ENCODE measurements at places on chromosomes 11 and 22.

DNA sequence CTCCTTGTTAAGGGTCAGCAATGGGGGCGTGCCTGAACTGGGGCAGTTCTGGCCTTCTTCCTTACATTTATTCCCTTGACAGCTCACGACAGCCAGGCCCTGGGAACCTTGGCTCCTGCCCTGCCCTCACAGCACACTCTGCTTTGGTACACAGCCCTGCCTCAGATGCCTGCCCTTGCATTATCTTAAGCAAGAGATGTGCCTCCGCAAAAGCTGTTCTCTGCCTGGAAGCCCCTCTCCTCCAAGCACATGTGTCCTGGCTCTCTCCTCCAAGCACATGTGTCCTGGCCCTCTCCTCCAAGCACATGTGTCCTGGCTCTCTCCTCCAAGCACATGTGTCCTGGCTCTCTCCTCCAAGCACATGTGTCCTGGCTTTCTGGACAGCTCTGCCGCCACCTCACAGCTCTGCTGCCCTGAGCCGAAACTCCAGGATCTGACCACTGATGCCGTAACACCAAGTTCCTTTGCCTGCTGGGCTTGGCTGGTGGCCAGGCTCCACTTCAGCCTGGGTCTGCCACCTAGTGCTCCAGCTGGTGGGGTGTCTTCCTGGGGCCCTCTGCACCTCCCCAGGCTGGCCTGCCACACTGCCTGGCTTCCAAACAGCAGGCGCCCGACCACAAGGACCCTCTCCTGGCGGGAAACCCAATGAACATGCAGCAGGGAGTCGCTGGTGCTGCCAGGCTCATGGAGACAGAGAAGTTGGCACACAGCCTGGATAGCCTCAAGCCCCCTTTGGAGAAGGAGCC, 53.0 kb downstream of the SCUBE1 start:
- DNase-seq: peak; percentile 28

GRCh38 chr11:1181853-1182535, 24.2 kb downstream of the MUC5AC start:
- DNase-seq: no peak

DNA sequence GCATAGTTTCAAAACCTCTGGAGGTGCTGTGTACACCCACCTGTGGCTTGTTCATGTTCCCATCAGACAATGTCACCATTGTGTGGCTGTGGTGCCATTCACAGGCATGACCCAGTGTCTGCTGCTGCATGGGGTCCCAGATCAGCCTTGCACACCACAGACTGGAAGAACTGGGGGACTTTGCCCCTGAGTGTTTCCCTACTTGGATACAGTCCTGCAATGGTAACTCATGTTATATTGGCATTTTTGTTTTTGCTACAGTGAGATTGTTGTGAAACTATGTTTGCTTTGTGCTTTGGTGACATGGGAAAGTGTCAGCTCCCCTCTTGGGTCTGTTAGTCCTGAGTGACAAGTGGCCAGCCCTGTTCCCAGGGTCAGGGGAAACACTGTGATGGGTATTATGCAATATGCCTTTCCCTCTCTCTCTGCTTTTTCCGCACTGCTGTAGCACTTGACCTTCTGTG, 108.8 kb downstream of the NAV2 start:
- no peak for DNase-seq

- no peak for DNase-seq
Measured at GRCh38 chr11:76658651-76659650, 11.6 kb downstream of the LRRC32 start.

DNA sequence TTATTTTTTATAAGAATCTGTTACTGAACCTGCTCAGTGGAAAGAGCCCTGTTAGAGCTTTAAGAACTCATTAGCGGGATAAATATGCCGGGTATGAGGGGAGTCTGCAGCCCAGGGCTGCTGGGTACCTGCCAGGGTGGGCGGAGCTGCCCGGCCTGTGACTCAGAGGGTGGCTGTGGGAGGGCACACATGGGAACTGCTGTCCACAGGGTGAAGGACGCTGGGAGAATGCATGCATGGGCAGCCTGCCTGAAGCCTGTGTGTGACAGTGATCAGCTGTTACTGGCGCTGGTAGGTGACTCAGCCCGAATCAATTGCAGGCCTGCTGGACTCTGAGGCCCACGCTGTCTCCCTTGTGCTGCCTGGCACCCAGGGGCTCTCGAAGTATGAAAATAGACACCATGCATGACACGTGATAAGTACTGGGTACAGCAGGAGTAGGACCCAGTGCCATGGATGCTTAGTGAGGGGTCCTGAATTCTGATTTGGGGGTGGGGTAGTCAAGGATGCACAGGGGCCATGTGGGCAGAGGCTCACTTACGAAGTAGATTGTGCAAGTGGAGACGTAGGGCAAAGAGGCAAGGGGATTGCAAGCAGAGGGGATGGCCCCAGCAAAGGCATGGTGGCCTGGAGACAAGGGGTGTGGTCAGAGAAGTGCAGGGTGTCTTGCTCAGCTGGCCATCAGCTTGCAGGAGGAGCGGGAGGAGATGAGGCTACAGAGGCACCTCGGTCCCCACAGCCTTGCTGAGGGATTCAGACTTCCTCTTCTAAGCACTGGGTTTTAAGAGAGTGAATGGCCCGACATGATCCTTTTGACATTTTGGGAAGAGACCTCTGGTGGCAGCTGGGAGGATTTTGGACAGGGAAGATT, 36.5 kb downstream of the GRIK4 start:
- DNase-seq: peak; percentile 37

DNA sequence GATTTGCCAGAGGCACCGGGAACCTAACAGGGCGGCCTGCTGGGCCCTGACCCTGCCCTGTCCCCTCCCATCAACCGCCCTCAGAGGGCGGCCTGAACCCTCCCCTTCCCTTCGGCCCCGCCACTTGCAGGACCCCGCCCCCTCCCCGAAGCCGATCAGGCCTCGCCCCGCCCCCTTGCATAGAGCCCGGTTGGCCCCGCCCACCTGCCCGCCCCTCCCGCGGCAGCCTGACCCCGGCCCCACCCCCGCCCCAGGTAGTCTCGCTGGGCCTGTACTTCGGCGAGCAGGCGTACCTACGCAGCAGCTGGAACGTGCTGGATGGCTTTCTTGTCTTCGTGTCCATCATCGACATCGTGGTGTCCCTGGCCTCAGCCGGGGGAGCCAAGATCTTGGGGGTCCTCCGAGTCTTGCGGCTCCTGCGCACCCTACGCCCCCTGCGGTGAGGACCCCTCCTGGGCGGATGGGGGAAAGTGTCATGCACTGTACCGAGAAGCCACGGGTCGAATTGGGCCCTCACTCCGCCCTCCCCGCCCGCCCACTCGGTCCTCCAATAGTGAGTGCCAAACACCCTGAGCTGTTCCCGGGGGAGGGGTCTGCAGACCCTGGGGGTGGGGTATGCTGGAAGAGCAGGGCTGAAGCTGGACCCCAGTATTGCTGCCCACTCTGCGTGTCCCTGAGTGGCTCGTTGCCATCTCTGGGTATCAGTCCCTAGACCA, 94.1 kb downstream of the CACNA1I start:
- DNase-seq: no peak

DNA sequence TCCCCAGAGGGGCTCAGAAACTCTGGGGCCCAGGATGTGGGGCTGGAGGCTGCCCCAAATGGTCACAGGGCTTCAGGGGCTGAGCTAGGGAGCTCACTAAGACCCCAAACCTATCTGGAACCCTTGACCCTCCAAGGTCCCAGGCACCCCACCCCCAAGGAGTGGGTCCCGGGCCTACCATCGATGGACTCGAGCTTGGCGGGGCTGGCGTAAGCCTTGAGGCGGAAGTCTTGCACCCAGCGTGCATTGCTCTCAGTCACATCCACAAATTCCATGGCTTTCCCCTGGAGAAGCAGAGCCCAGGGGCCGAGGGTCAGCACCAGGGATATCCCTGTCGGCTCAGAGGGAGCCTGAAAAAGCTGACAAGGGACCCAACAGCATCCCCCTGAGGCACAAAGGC, 3.5 kb downstream of the GATD1 start:
- no peak for DNase-seq

- no peak for DNase-seq
Measured at GRCh38 chr11:59841514-59841913, 3.8 kb downstream of the CBLIF start.

DNA sequence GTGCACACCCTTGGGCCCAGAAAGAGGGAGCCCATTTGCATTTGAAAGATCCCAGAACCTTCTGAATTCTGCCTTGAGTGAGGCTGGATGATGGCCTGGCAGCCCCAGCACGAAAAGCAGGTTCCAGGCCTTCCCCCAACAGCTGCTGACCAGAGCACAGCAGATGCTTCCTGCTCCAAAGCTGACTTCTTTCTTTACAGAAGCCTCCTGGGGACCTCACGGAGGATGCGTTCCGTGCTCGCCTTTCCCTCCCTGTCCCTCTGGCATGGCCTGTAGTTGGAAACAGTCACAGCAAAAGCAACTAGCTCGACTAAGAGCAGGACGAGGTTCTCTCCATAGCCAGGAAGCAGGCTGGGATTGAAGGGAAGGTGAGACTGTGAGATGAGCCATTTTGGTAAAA, 107.7 kb upstream of the B3GAT1 start:
- DNase-seq: no peak

- DNase-seq: no peak
Measured at GRCh38 chr11:117976445-117976844, 9.7 kb upstream of the IL10RA start.

- DNase-seq: no peak
Measured at GRCh38 chr11:66048547-66049323, at the start of gene GAL3ST3. Gene GAL3ST3, minus strand, starts transcription at chr11:66049161. Its CDS starts 3,746 bp downstream, at chr11:66045415.

GRCh38 chr22:29112681-29113080, 39.8 kb downstream of the KREMEN1 start:
- DNase-seq: no peak

DNA sequence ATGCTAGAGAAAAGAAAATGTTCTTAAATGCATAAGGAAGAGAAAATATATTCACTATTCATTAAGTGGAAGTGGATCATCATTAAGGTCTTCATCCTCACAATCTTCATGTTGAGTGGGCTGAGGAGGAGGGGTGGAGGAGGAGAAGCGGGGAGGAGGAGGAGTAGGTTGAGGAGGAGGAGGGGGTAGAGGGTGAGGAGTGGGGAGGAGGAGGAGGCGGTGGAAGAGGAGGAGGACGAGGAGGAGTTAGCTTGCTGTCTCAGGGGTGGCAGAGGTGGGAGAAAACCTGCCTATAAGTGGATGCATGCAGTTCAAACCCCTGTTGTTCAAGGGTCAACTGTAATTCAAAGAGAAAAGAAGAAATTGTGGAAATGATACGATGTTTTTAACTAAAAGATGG, 71.6 kb downstream of the MYEOV start:
- DNase-seq: no peak

DNA sequence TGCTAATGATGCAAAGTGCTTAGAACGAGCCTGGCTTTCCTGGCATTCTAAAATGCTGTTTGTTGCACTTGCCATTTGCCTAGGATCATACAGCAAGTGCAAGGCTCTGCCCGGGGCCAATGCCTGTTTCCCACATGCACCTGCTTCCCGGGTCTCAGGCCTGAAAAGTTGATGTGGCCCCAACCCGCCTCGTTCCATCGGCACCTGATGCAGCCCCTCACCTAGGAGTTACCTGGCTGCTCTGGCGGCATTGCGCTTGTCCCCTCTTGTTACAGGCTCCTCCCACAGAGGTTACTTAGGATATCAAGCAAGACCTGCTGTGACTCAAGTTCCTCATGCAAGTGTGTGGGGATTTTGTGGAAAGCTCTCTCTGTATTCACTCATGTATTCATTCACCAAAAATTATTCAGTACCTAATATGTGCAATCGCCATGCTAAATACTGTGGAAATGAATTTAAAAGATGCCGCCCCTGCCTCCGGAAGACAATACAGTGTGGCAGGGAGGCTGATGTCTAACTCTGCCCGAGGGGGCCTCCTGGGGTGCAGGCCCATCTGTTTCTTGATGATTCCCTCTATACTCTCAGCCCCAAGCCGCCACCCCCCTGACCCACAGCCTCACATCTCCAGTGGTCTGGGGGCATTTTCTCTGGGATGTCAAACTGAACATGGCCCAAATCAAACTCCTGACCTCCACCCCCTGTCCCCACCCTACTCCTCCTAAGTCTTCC, 184.5 kb downstream of the EFCAB6 start:
- no peak for DNase-seq

GRCh38 chr11:5624489-5625279, at the start of gene TRIM34:
Gene TRIM34, plus strand, starts transcription at chr11:5625001. Its CDS starts 7,331 bp downstream, at chr11:5632332.
- peak; percentile 44 for DNase-seq

GRCh38 chr22:36673821-36674220, 29.7 kb downstream of the CACNG2 start:
- DNase-seq: no peak

- no peak for DNase-seq
Measured at GRCh38 chr11:117502015-117502778, 174.5 kb downstream of the CEP164 start.

DNA sequence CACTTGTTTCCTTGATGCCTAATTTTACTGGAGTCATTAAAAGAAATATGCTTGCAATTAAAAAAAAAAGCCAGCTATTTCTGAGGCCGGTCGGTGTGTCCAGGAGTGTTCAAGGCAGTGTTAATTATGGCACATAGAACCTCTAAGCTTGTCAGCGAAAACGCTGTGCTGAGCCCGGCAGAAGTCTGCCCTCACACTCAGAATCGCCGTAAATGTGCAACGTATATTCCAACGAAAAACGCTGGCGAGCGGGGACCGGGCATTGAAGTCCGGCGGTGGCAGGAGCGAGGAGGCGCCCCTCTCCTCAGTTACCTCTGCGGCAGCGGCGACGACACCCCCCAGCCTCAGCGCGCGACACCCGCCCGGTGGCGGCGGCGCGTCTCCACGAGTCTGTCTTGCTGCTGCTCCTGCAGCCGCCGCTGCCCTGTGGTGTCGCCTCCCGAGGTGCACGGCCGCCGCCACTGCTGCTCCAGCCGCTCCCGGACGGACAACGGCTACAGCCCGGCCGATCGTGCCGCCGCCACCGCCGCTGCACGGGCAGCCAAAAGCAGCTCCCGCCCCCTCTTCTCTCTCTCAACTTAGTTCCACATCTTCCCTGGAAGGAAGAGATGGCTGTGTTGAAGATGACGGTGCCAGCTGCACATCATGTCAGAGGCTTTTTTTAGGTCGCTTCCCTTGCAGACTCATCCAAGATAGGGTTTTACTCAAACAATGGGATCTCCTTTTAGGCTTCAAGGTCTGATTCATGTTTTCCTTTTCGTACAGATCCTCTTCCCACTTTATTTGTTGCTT, 56.0 kb downstream of the JAM3 start:
- DNase-seq: peak; percentile 19

- no peak for DNase-seq
Measured at GRCh38 chr11:1233351-1234053, 10.6 kb downstream of the MUC5B start.

- DNase-seq: no peak
Measured at GRCh38 chr11:120801801-120802689, 221.9 kb upstream of the TBCEL start.

- no peak for DNase-seq
Measured at GRCh38 chr22:19984201-19984753, 32.3 kb downstream of the ARVCF start.

All from skin of body (tissue), 3 donors.